ENCODE measurements at places on chromosomes 16 and 17.

GRCh38 chr17:8477171-8477570 is 41.5 kb downstream of the NDEL1 start:
- DNase-seq = no peak

DNA sequence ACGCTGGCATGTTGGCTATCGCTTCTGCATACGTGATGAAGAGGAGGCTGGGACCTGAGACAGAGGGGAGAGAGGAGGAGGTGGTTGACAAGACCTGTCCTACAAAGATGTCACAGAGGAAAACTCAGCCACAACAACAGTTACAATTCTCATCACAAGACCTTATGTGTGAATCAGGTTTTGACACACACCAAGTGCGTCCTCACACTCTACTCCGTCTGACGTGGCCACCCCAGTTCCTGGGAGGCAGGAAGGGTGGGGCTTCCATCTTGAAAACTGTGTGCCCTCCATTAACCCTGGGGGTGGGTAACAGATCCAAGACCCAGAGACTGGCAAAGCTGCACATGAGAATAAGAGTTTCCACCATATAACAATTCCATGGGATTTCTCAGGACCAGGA is 24.1 kb downstream of the SLC6A4 start:
- no peak for DNase-seq

DNA sequence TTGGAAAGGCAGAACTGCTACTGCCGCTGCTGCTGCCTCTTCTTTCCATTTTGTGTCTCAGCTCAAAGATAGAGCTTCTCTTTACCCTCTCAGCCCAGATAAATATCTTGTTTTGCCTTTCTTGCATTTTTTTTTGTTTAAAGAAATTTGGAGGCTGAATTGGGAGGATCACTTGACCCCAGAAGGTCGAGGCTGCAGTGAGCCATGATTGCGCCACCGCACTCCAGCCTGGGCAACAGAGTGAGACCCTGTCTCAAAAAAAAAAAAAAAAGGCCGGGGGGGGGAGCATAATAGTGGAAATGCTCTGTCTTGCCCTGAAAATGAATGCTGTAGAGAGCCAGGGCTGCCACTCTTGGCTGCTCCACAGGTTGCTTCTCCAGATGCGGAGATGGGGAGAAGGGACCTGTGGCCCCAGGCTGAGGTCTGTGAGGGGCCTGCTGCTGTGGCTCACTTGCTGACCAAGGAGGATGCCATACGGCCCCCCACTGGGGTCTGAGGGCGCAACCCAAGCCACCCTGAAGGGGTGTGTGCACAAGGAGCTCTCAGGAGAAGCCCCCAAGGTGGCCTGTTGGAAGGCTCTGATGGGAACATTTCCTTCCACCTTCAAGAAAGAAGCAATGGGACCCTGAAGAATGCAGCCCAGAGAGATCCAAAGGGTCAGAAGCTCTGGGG is 21.5 kb upstream of the G6PC1 start:
- DNase-seq = no peak

DNA sequence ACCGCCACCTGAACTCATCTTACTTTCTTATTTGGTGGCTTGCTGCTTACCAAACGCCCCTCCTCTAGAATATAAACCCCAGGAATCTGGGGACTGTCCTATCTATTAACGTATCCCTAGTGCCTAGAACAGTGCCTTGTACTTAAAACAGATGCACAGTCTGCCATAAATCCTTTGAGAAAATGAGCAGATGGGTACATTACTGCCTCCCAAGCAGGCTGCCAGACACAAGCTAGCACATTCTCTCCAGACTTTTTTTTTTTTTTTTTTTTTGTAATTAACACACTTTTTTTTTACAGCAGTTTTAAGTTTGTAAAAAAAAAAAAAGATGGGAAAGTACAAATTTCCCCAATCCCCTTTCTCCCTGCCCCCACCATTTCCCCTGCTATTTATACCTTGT is 57.3 kb upstream of the RPL38 start:
- DNase-seq = no peak

DNA sequence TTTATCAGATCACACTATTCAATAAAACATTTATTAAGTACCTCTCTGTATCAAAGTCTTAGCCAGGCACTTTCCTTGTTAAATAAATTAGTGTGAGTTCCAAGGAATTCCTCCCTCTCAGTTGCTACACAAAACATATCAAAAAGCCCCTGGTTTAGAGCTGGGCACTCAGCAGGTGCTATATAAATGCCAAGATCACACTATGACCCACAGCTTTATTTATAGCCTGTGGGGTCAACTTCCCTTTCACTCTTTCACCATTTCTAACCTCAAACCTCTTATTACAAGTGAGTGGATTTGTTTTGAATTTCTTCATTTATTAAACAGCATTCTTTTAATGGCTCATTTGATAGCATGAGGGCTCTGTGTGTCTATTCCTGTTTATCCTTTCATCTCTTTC is 112.6 kb upstream of the MPHOSPH6 start:
- DNase-seq = no peak

GRCh38 chr17:5986644-5987043 is 83.5 kb upstream of the WSCD1 start:
- no peak for DNase-seq

- no peak for DNase-seq
These were observed 1.7 kb downstream of the VTN start for GRCh38 chr17:28368306-28368831.

DNA sequence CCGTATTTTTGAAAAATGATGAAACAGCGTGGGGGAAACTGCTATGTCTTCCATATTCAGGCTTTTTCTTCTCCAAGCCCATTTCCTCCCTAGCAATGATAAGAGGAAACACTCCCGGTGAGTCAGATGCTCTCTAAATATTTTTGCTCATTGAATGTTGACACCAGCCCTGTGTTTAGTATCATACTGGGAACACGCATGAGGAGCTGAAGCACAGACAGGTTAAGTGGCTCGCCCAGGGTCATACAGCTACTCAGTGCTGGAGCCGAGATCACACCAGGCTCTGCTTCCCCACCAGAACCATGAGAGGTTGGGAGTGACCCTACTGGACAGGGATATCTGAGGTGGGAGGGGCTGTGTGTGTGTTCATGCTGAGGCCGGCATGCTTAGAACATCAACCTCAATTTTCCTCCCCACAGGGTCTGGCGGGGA is 37.8 kb upstream of the ADGRG1 start:
- DNase-seq = no peak

- DNase-seq = no peak
These were observed 108.1 kb downstream of the SNX11 start for GRCh38 chr17:48215583-48216139.

DNA sequence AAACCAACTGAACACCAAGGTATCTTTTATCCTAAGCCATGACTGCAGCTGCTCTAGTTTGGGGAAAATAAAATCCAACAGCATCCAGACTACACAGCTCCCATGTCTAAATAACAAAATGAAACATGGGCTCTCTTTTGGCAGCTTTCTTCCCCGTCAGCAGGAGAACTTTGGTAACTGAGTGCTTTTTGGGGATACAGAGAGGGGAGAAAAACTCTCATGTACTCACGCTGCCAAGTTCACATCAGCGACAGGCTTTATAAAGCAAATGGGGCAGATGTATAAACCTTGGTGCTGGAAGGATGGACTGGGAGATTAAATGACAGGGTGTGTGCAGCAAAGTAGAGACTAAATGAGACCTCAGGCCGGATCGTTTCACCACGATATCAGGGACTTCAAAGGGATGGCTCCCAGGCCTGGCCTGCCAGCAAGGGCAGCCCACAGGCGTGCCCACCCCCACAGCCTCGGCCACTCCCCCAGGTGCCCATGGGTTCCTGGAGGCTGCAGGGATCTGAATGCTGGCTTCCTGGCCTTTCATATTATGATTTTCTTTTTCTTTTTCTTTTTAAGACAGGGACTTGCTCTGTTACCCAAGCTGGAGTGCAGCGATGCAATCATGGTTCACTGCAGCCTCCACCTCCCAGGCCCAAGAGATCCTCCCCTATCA is 174.6 kb downstream of the ZNF423 start:
- no peak for DNase-seq

DNA sequence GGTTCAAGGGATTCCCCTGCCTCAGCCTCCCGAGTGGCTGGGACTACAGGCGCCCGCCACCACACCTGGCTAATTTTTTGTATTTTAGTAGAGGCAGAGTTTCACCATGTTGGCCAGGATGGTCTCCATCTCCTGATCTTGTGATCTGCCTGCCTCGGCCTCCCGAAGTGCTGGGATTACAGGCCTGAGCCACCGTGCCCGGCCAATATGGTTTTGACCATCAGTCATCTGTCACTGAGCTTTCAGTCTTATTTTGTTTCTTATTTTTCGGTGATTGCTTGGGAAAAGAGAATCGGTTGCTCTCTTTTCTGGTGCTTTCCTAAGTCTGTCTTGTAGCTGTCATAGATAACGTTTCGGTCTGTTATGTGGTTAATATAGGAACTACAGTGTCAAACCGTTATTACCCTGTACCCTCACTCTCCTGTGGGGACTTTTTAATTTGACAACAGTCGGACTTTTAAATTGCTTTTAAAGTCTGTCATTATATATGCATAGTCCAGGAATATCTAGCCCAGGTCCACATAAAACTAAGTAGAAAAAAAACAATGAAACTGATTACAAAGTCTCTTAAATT is 453.4 kb downstream of the KCNJ18 start:
- no peak for DNase-seq

DNA sequence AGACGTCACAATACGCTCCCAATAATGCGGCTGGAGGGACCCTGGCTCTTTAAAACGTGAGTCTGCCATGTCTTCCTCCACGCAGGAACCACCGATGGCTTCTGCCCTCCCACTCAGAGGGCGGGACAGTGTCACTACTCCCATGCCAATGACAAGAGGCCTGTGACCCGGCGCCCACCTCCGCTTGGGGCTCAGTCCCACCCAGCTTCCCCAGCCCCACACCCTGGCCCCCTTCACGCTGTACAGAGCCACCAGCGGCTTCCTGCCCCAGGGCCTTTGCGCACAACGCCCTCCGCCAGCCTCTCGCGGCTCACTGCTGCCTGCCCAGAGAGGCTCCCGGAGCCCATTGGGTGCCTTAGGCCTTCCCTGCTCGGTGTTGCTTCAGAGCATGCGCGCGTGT is 29.5 kb upstream of the ZNF469 start:
- no peak for DNase-seq

DNA sequence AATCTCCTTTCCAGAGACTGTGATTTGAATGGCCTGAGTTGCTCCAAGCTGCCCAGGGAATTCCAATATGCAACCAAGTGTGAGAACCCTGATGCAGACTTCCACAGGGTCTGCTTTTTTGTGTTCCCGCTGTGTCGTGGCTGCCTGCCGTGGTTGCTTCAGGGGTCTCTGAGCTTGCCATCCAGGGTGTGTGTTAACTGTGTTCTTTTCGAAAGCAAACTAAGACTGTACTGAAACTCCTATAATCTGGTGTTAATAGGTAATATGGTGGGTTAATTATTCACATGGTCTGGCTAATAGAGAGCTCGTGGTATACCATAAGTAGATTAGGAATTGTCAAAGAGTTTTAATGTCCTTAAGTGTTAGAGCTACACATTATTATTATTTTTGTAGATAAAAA is 20.7 kb downstream of the UBN1 start:
- DNase-seq = no peak

- no peak for DNase-seq
These were observed 260.1 kb downstream of the PARN start for GRCh38 chr16:14369734-14370598.

- DNase-seq = no peak
These were observed 15.7 kb upstream of the WFDC1 start for GRCh38 chr16:84278968-84279367.
